CD8-positive, alpha-beta memory T cell (primary cell): ENCODE measurements at places on chromosomes 3 and 15.

DNA sequence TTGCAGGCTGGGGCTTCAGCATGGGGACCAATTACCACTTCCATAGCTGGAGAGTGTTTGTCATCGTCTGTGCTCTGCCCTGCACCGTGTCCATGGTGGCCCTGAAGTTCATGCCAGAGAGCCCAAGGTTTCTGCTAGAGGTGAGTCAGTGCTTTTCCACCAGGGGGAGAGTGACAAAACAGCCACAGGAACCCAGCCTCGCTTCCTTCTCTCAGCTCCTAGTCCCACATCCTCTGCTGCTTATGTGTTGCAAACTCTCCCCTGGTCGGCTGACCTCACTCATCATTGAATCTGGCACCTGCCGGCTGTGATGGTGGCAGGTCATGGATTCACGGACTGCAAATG, 158.3 kb downstream of the SV2B start:
- no peak for DNase-seq

GRCh38 chr3:58249358-58250092, 11.9 kb downstream of the ABHD6 start:
- DNase-seq, result no peak

DNA sequence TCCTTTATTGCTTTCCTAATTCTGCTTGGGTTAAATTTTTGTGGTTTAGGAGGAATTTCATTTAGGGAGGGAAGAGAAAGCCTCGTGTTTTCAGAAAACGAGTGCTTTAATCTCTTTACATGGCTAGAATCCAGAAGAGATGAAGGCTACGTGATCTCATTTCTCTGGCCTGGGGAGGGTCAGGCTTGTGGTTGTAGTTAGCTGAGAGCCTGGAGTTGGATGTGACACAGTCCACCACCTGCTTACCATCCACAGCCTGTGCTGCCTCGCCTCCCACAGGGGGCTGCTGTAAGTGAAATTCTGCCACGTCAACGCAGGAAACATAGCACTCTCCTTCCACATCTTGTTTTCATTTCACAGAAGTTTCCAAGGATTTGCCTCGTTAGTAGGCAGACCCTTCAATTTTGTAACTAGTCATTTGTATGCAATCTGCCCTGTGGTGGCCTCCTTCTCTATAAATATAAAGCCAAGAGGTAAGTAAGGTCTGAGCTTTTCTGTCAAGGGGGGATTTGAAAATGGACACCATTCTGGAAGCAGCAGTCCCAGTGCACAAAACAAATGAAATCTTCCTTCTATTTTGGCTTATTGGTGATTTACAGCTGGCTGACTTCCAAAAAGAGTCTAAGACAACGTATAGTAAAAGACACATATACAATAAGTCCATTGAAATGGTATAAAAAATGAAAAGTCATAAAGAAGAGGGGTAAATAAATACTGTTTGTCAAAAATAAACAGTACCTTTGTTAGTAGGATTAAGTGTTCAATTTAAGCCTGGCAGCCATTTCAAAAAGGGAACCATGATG, 3.4 kb downstream of the GXYLT2 start:
- no peak for DNase-seq

DNA sequence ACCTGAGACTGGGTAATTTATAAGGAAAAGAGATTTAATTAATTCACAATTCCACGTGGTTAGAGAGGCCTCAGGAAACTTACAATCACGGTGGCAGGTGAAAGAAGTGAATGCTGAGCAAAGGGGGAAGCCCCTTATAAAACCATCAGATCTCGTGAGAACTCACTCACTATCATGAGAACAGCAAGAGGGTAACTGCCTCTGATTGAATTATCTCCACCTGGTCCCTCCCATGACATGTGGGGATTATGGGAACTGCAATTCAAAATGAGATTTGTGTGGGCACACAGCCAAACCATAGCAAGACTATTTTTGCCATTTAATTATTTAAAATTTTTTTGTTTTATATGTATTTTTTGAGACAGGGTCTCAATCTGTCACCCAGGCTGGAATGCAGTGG, 27.0 kb upstream of the KCTD6 start:
- DNase-seq, result no peak

GRCh38 chr3:122974764-122975162, 52.8 kb downstream of the SEMA5B start:
- no peak for DNase-seq

GRCh38 chr3:44365952-44366351, 27.4 kb downstream of the TCAIM start:
- DNase-seq, result no peak

GRCh38 chr3:52146811-52147210, 7.4 kb downstream of the POC1A start:
- no peak for DNase-seq

- no peak for DNase-seq
Observed at GRCh38 chr3:112395181-112395895, 62.4 kb downstream of the CD200 start.
